Epithelial cell of umbilical artery (primary cell): ENCODE measurements at places on chromosomes 7 and 10. TPM values are rescaled to one million over a fixed set of nuclear protein-coding genes. Genes with fewer than 3 reads are reported as not detected.

Gene LGI1
- not detected in 2 replicates for total RNA-seq

Gene PLA2G12B
- not detected in 2 replicates for total RNA-seq

Gene SLC13A1
- total RNA-seq = not detected in 2 replicates

Gene PWWP2B
- 9.7 and 14.9 TPM in 2 replicates for total RNA-seq

Gene DLX6
- not detected in 2 replicates for total RNA-seq

Gene CFAP70
- 0.30 and 0.32 TPM in 2 replicates for total RNA-seq

Gene PSD
- total RNA-seq = under 0.01 and 0.46 TPM in 2 replicates

Gene FFAR4
- not detected in 2 replicates for total RNA-seq

Gene DDX21
- total RNA-seq = 131 and 155 TPM in 2 replicates

Gene HOXA5
- 4.2 and 9.6 TPM in 2 replicates for total RNA-seq

Gene AGAP9
- total RNA-seq = 0.91 and 1.6 TPM in 2 replicates

Gene MUC12
- not detected in 2 replicates for total RNA-seq

Gene CPVL
- not detected in 2 replicates for total RNA-seq

Gene C10orf67
- under 0.01 TPM in 1 of 2 replicates, not detected in the other for total RNA-seq

Gene EPHA1
- not detected in 2 replicates for total RNA-seq

Gene PDE1C
- total RNA-seq = 3.6 and 4.7 TPM in 2 replicates

Gene ADIRF
- 12.0 TPM in 1 of 2 replicates, not detected in the other for total RNA-seq

Gene CLCN1
- total RNA-seq = not detected in 2 replicates

Gene GFRA1
- under 0.01 and 1.8 TPM in 2 replicates for total RNA-seq

Gene SPDYE16
- total RNA-seq = not detected in 2 replicates

Gene CACNB2
- not detected in 2 replicates for total RNA-seq

Gene CDHR3
- total RNA-seq = 0.91 and 3.2 TPM in 2 replicates

Gene C10orf105
- 0.15 TPM in 1 of 2 replicates, not detected in the other for total RNA-seq

Gene GLRX3
- 114 and 141 TPM in 2 replicates for total RNA-seq

Gene TAS2R5
- total RNA-seq = 0.32 and 2.3 TPM in 2 replicates

Gene SP4
- total RNA-seq = 7.8 and 8.8 TPM in 2 replicates

Gene EBF3
- under 0.01 and 0.15 TPM in 2 replicates for total RNA-seq

Gene PHYHIPL
- total RNA-seq = under 0.01 TPM in 1 of 2 replicates, not detected in the other

Gene TAS2R38
- not detected in 2 replicates for total RNA-seq

Gene CRYGN
- not detected in 2 replicates for total RNA-seq

Gene CALY
- total RNA-seq = not detected in 2 replicates

Gene FAM3C
- 31.8 and 45.4 TPM in 2 replicates for total RNA-seq

Gene FAM25C
- not detected in 2 replicates for total RNA-seq

Gene SNX10
- 0.32 and 0.61 TPM in 2 replicates for total RNA-seq

Gene RPEL1
- 0.32 TPM in 1 of 2 replicates, not detected in the other for total RNA-seq

Gene MEST
- 59.8 and 81.6 TPM in 2 replicates for total RNA-seq

Gene ASB10
- not detected in 2 replicates for total RNA-seq

Gene NODAL
- not detected in 2 replicates for total RNA-seq

Gene HOXA7
- 1.4 and 1.9 TPM in 2 replicates for total RNA-seq

Gene ZNF316
- total RNA-seq = 11.1 and 12.3 TPM in 2 replicates

Gene RNF148
- total RNA-seq = 0.32 and 1.1 TPM in 2 replicates

Gene PLXDC2
- total RNA-seq = under 0.01 and 0.15 TPM in 2 replicates

Gene TUBAL3
- total RNA-seq = under 0.01 and 0.15 TPM in 2 replicates

Gene LRRC27
- total RNA-seq = 4.9 and 7.4 TPM in 2 replicates

Gene LRIT1
- not detected in 2 replicates for total RNA-seq

Gene CYP2C19
- not detected in 2 replicates for total RNA-seq

Gene CNTNAP2
- total RNA-seq = not detected in 2 replicates

Gene SSBP1
- 207 and 289 TPM in 2 replicates for total RNA-seq

Gene IQCE
- total RNA-seq = 4.9 and 7.3 TPM in 2 replicates

Gene PLPP4
- total RNA-seq = 4.7 and 17.2 TPM in 2 replicates

Gene TEX36
- not detected in 2 replicates for total RNA-seq

Gene NEUROD6
- total RNA-seq = not detected in 2 replicates

Gene TMEM130
- total RNA-seq = under 0.01 TPM in 1 of 2 replicates, not detected in the other

Gene CC2D2B
- total RNA-seq = 0.32 TPM in 1 of 2 replicates, not detected in the other

Gene NEUROG3
- not detected in 2 replicates for total RNA-seq

Gene H2BK1
- total RNA-seq = not detected in 2 replicates

Gene BTRC
- 7.5 and 8.2 TPM in 2 replicates for total RNA-seq
